ENCODE measurements at places on chromosomes 12 and 14.

GRCh38 chr14:34989762-34990161, 7.0 kb downstream of the SRP54 start:
- DNase-seq = no peak

DNA sequence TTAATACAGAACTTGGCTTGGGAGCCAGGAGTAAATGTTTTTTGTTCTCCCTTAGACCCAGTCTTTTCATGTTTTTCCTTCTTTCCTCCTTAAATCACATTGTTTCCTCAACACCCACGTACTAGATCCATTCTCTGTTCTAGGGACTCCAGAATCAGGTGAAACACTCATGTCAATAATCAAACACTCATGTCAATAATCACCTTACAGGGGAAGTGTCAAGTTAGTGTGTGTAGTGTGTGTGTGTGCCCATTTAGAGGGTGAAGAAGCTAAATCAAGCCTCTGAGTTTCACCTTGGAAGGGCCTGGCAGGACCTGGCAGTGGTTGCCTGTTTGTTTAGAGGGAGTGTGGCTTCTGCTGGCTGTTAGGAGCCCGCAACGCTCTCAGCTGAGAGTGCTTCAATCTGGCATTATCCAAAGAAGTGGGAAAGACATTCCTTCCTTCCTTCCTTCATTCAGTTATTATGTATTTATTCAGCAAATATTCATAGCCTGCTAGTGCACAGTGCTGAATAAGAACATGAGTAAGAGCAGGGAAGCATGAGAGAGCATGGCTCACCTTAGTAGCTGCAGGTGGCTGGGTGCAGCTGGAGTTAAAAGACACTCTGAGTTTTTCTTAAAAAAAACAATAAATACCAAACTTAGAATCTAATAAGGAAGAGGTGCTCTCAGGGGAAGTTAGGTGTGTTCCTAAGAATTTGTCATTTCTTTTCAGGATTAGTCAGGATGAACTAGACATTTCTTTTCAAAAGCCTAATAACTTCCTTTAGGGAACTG, 17.6 kb upstream of the EID3 start:
- DNase-seq = no peak

GRCh38 chr12:26770239-26771070, 62.5 kb downstream of the ITPR2 start:
- no peak for DNase-seq

GRCh38 chr12:110373025-110373424, 30.5 kb downstream of the ANAPC7 start:
- no peak for DNase-seq

GRCh38 chr12:24127919-24128721, 178.7 kb upstream of the SOX5 start:
- DNase-seq = no peak

GRCh38 chr12:119208626-119209061, 29.9 kb downstream of the HSPB8 start:
- DNase-seq = peak; percentile 54

DNA sequence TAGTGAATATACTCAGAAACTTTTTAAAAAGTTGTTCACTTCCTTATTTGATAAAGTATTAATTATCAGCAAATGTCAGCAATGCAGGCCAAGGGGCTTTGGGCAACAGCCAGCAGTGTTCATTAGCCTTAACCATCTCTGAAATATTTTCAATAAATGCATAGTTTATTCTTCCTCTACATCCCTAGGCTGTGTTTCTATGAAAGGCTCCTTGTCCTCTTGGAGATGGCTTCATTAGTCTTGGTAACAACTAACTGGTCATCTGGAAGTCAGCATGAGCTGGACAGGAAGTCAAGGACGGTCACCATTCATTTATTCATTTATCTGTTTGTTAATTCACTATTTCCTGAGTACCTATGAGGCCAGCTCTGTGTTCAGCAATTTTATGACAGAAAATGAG, 124.0 kb upstream of the TMEM132D start:
- no peak for DNase-seq

GRCh38 chr12:91565246-91565645, 382.6 kb upstream of the DCN start:
- DNase-seq = no peak

DNA sequence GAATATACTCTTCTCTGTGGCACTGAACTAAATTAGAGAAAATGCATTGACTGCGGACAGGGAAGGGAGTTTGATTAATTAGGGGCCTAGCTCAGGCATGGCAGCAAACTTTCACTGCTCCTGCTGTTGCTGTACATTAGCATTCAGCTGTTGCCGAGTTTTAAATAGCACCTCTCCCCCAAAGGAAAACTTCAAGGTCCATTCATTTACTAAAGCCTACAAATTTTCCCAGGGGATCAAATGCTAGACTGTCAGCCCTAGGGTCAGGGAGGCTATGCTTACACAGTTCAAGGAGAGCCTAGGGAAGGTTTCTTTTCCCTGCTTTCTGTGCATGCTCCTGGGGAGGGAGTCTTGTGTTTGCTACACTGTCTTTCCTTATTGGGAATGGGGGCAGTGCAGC, 60.0 kb upstream of the GZMB start:
- no peak for DNase-seq

GRCh38 chr12:4280351-4281163, 7.0 kb downstream of the CCND2 start:
- DNase-seq = no peak

DNA sequence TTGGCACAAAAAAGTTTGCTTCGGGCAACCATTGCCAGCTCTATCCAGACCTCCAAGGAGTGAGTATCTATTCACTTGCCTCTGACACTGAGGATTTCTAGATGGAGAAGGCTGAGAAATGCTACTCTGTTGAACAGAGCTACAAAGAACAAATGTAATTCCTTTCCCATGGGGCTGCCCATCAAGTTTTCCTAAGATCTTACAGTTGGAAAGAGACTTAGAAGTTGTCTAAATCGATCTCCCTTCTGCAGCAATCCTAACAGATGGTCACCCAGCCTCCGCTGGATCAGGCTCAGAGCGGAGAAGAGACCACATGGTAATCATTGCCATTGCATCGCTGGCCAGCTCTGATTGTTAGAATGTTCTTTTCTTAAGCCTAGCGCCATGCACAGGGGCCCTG, 110.1 kb upstream of the BCL2L14 start:
- no peak for DNase-seq

DNA sequence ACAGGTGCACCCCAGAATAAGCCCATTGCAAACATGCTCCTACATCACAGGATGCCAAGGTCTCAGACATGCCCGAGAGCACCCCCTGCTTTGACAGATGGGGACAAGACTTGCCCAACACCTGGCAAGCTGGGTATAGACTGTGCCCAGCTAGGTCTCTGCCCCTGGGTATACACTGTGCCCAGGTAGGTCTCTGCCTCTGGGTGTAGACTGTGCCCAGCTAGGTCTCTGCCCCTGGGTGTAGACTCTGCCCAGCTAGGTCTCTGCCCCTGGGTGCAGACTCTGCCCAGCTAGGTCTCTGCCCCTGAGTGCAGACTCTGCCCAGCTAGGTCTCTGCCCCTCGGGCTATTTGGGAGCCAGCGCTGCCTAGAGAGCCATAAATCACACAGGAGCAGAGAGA, 85.9 kb downstream of the CCDC88C start:
- DNase-seq = no peak

GRCh38 chr14:74500417-74501134, 7.0 kb downstream of the ISCA2 start:
- no peak for DNase-seq
